ENCODE measurements at places on chromosomes 11 and 22.
A peak's percentile ranks its signal among the peaks of the same experiment; 100 is the strongest.

- no peak for DNase-seq
Observed at GRCh38 chr11:1471736-1472135, 14.8 kb downstream of the MOB2 start.

GRCh38 chr11:7449211-7449840 is 36.0 kb upstream of the OLFML1 start:
- DNase-seq, result no peak

DNA sequence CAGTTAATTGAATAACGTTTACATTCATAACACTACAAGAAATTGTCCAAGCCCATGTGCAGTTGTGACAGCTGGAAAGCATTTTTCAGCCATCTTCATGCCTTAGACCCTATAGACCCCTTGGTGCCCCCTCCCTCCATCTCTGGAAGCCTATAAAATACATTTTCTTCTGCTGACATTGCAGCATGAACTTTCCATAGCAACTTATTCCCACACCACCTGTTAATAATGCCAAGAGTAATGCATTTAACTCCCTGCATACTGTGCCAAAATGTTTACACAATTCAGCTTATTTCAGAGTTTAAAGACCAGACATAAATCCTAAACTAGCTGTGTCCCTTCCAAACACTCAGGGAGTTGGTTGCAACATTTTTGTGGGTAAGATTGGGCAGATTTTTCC is 143.0 kb upstream of the ARHGAP20 start:
- no peak for DNase-seq

GRCh38 chr11:31641477-31642062 is 132.0 kb downstream of the ELP4 start:
- DNase-seq, result peak; percentile 28

- no peak for DNase-seq
Observed at GRCh38 chr11:73200256-73200655, 17.8 kb upstream of the P2RY2 start.

DNA sequence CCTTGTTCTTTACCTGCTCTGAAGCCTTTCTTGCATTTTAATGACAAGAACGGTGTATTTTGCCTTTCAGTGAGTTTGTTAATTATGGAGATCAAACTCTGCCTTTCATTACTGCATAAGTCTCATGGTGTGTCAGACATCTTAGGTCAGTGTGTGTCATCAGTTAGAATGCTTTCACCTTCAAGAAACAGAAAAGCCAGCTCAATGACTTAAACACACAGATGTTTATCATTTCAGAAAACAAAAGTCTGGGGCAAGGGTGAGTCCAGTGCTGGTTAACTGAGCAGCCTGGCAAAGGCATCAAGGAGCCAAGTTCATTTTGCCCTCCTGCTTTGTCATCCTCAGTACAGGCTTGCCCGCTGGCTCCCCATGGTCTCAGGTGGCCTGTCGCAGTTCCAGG is 54.5 kb downstream of the PACS1 start:
- DNase-seq, result no peak

- no peak for DNase-seq
Observed at GRCh38 chr11:10631761-10632160, 61.8 kb downstream of the IRAG1 start.

DNA sequence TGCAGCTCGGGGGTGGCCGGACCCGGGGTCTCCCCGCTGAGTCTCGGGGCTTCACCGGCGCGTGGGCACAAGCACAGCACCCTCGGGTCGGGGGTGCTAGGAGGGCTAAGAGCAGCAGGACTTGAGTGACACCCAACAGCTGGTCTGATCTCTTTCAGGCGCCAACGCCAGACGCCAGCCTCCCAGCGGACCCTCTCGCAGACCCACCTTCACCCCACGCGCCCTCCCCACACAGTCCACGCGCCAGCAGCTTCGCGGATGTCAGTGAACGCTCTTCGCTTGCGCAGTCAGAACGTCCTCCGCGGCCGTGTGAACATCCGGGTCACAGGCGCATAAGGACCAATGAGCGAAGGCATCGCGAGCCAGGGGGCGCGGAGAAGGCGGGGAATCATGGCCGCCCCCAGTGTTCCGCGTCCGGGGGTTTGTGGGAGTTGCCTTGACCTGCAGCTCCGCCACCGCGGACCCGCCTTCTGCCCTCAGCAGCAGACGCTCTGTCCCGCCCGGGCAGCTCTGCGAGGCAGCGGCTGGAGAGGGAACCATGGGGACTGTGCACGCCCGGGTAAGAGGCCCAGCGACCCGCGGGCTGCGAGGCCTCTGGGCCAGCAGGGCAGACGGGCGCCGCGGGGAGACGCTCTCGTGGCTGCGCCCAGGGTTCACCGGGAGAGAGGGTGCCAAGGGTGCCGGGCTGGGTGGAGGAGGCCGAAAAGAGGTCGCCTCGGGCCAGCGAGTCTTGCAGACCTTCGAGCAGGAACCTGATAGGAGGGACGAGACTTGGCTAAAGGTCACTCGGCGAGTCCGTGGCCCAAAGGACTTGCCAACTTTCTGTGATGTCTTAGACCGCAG is at the start of gene SAMM50:
SAMM50 (plus strand) TSS at position 403 of the 843 bp plus-strand sequence; CDS start at position 539, 136 bp downstream.
- peak; percentile 95 for DNase-seq
